ENCODE measurements at places on chromosomes 12 and 14.

DNA sequence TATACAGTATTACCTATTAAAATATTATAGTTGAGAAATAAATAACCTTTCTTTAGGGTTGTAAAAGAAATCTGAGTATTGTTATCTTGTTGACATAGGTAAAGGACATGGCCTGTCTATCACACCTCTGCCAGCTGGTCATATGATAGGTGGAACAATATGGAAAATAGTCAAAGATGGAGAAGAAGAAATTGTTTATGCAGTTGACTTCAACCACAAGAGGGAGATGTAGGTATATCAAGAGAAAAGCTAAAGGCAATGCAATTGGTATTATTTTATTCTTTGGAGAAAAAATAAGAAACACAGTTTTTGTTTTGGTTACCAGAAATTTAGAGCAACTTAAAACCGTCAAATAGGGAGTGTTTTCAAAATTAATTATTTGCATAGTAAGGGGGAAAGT is 13.5 kb downstream of the CPSF2 start:
- peak; percentile 29 for DNase-seq

GRCh38 chr12:27142101-27142721 is 59.8 kb upstream of the C12orf71 start:
- peak; percentile 89 for DNase-seq

GRCh38 chr14:100645196-100645981 is 58.2 kb upstream of the BEGAIN start:
- peak; percentile 89 for DNase-seq

GRCh38 chr12:63093711-63094110 is 57.3 kb downstream of the AVPR1A start:
- DNase-seq: no peak

GRCh38 chr14:71632440-71632946 is 299.7 kb upstream of the RGS6 start:
- DNase-seq: no peak

DNA sequence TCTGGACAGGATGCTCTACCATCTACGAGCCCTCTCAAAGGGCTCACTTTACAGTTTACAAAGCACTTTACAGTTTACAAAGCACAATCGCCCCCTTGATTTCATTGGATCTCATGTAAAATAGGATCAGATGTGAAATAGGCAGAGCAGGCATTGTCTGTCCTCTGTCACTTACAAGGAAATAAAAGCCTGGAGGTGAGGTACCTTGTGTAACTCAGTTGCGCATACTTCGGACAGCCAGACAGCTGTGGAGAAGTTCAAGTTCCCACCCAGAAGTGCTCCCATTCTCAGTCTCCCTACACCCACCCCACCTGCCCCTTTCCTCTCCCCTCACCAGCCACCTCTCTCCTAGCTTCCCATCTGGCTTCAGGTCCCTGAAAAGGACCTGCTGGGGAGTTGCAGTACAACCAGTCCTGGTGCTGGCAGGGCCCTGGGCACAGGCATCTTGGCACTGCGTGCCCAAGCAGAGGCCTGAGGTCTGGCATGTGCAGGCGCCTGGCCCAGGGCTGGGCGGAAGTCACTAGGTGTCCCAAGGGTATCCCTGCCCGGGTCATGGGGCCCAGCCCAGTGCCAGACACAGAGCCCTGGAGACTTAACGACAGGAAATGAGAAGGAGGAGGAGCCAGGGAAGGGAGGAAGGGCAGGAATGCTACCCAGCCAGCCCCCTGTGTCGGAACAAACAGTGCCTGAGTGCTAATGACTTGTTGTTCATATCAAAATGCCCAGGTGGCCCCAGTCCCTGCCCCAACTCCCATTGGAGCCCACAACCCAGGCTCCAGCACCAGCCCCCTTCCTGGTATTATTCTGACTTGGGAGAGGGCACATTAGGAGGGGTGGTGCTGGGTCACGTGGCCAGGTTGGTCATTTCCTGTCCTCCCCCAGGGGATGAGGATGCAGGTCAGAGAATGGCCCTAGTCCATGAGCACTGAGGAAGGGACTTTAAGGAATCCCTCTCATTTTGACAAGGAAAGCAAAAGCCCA is 5.4 kb downstream of the RAPGEF3 start:
- DNase-seq: no peak

- DNase-seq: no peak
These were observed 6.7 kb downstream of the FAM222A start for GRCh38 chr12:109720152-109720856.

GRCh38 chr14:69345402-69345801 is 52.7 kb downstream of the ERH start:
- no peak for DNase-seq

GRCh38 chr12:107610021-107610859 is 75.4 kb upstream of the PWP1 start:
- peak; percentile 45 for DNase-seq

DNA sequence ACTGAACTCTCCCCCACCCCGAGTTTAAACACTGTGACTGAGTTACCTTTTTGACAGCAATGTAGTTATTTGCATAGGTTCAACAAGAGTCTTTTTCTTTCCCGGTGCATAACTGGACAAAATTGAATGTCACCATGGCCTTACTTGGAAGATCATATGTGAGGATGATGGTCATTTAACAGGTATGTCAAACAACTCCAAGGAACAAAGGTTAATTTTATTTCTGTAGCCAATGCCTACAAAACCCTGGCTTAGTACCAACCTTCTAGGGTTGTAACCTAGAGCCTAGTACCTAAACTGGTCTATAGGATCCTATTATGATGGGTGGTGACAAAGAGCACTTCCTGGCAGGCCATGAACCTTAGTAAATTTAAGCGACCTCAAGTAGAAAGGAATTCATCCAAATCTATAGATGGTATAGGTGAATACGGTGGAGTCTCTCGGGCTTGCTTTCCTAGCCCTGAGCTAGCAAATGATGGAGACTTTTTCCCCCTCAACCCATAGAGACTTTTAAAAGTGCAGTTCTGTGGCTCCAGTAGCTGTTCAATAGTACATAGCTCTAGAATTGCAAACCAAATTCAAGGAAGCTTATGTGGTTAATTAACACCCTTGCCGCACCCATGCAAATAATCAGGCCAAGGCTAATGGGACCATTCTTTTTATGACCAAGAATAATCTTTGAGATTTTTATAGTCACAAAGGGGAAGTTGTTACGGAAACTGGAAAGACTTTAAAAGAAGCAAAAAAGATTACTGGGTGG is 89.0 kb downstream of the SLC38A1 start:
- no peak for DNase-seq

DNA sequence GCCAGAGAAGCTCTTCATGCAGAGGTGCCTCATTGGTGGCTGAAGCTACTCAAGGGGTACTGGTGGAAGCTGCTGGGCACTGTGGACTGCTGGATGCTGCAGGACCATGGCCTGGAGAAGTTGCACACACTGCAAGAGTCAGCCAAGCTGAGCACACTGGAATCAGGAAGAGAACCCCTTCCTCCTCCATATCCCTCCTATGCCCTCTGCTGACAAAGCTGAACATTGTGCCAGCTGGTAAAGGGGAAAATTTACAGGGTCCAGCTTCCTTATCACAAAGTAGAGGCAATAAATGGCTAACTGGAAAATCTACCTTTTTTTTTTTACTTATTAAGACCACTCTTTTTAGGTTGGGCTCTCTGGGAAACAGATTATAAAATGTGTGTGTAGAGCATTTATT is 6.5 kb downstream of the CCDC175 start:
- DNase-seq: peak; percentile 28

GRCh38 chr12:122096591-122097149 is 18.1 kb downstream of the MLXIP start:
- DNase-seq: no peak

DNA sequence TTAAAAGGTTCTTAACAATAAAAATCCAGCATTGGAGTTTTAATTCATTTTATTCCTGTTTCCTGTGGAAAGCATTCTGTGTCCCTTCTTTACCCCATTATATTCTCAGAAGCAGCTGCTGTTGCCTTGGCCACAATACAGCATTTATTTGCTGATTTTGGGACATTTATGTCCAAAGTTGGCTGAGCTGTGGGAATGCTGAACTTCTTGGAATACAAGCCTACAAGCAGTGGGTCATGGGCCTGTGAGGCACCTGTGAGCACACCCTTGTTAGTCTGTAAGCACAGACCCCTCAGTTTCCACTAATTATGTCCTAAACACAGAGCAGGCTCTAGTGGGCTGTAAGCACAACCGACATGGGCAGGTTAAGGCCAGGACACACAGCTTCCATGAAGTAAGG is 122.2 kb upstream of the IGF1 start:
- no peak for DNase-seq
